ENCODE measurements at places on chromosomes 5 and 9. TPM values are rescaled to one million over a fixed set of nuclear protein-coding genes. Genes with fewer than 3 reads are reported as not detected.

The SPATA9 gene
- not detected for total RNA-seq

The FRMD3 gene
- 10.8 TPM for total RNA-seq

The DRD1 gene
- total RNA-seq: 0.58 TPM

The IL33 gene
- 64.8 TPM for total RNA-seq

The RNF183 gene
- total RNA-seq: not detected

DNA sequence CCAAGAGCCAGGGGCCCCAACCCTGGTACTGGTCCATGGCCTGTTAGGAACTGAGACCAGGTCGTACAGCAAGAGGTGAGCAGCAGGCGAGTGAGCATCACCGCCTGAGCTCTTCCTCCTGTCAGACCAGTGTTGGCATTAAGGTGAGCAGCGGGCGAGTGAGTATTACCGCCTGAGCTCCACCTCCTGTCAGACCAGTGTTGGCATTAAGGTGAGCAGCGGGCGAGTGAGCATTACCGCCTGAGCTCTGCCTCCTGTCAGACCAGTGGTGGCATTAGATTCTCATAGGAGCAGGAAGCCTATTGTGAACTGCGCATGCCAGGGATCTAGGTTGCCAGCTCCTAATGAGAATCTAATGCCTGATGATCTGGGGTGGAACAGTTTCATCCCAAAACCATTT, 31.0 kb upstream of the UBE2QL1 start:
- DNase-seq: no peak
- no peak overlapping the region for H3K27ac ChIP-seq
- no peaks in the 10 kb centered on the region for H3K36me3 ChIP-seq
- no peaks in the 10 kb centered on the region for H3K4me1 ChIP-seq

GRCh38 chr5:130164966-130165365, 260.7 kb downstream of the CHSY3 start:
- H3K27ac ChIP-seq: no peak overlapping the region
- no peaks in the 10 kb centered on the region for H3K4me1 ChIP-seq
- no peaks in the 10 kb centered on the region for H3K36me3 ChIP-seq
- H3K4me3 ChIP-seq: no peak overlapping the region
- no peak for DNase-seq

DNA sequence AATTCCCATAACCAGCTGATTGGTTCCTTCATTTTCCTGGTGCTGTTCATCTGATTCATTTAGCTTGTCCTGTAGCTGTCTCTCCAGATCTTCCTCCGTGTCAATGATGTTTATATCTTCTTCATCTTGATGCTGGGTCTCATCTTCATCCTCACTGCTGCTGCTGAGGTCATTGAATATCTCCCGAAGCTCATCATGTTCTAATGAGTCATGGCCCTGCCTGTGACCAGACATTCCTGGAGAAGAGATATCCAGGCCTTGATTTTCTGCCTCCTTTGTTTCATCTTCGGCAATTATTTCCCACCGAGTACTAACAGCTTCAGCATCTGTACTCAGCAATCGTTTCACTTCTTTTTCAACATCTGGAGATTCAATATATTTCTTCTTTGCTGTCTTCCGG, 1.4 kb downstream of the TAF7 start:
- H3K4me1 ChIP-seq: no peaks in the 10 kb centered on the region
- H3K4me3 ChIP-seq: peak overlapping the region; percentile 79
- no peaks in the 10 kb centered on the region for H3K27me3 ChIP-seq
- no peaks in the 10 kb centered on the region for H3K36me3 ChIP-seq
- H3K27ac ChIP-seq: no peak overlapping the region

DNA sequence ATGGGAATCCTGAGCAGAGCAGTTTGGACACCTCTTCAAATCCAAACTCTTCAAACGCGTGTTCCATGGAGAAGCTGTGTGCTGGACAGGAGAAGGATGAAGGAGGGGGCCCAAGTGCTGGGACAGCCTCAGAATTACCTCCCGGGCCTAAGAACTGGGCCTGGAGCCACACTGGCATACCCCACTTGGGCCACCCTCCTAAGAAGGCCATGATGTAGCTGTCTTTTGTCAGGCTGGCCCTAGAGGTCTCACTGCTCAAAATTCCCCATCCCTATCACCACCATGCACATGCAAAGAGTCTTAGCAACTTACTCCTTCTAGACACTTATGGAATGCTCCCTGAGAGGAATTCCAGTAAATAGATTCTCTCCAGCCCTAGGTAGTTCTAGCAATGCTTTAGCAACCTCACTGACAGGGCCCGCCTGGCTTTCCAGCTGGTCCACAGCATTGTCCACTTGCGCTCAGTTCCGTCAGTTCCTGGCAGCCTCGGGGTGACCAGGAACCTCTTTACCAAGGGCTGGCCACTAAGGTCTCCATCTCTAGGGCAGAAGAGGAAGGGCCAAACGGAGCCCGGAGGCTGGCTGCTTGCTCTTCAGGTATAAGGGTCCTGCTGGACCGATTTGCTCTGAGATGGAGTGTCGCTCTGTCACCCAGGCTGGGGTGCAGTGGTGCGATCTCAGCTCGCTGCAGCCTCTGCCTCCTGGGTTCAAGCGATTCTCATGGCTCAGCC, 75.3 kb downstream of the RGS3 start:
- no peak overlapping the region for H3K4me3 ChIP-seq
- DNase-seq: no peak
- peaks cover 7% of the 10 kb centered on the region for H3K36me3 ChIP-seq
- no peaks in the 10 kb centered on the region for H3K4me1 ChIP-seq

- no peaks in the 10 kb centered on the region for H3K27me3 ChIP-seq
- peak overlapping the region; percentile 53 for H3K27ac ChIP-seq
- DNase-seq: no peak
- H3K4me1 ChIP-seq: peaks cover 10% of the 10 kb centered on the region
- no peaks in the 10 kb centered on the region for H3K36me3 ChIP-seq
These were observed 77.7 kb downstream of the EBF1 start for GRCh38 chr5:159021901-159022556.

GRCh38 chr5:82325155-82325554, 47.0 kb upstream of the RPS23 start:
- H3K4me1 ChIP-seq: no peaks in the 10 kb centered on the region
- no peak for DNase-seq
- H3K27me3 ChIP-seq: no peaks in the 10 kb centered on the region

- H3K27me3 ChIP-seq: no peaks in the 10 kb centered on the region
- no peaks in the 10 kb centered on the region for H3K4me1 ChIP-seq
- no peak overlapping the region for H3K4me3 ChIP-seq
- no peaks in the 10 kb centered on the region for H3K36me3 ChIP-seq
- H3K27ac ChIP-seq: no peak overlapping the region
- DNase-seq: no peak
These were observed 130.4 kb upstream of the RFX3 start for GRCh38 chr9:3656224-3656623.

DNA sequence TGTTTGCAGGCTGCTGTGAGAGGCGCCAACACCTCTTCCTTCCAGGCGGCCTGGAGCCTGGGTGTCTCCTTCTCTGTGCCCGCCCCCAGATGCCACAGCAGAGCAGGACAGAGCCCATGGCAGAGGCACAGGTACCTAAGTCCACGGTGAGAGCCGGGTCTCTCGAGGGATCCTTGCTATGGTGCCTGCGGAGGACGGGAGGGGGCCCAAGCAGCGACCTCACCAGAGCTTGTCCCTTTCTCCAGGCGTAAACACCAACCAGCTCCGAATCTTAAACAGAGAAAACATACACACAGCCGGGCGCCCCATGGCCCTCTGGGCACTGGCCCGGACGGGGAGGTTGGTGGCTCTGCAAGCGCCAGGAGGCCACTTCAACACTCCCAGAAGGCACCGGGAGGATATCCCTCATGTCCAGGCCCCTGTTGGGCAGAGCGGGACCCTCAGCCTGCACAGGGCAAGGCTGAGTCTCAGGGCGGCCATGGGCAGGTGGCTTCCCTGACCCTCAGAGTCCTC, 11.8 kb downstream of the CCDC187 start:
- DNase-seq: no peak
- H3K4me1 ChIP-seq: no peaks in the 10 kb centered on the region
- no peaks in the 10 kb centered on the region for H3K36me3 ChIP-seq
- no peak overlapping the region for H3K27ac ChIP-seq
- H3K4me3 ChIP-seq: no peak overlapping the region

DNA sequence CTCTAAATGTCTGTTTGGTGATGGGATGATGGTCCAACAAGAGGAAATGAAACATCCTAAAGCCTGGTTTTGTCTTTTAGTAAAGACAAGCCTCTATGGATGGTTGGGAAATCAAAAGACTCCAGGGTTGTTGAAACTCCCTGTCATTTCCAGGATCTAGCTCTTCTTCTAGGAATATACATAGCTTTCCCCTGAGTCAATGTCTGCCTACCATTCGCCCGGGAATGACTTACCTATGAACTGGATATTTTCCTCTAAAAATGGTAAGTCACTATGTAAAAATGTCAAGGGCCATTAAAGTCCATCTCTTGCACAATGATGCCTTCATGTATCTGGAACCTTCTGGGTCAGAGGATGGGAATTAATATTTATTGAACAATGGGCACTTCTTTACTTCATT, 11.1 kb upstream of the KIF12 start:
- no peaks in the 10 kb centered on the region for H3K27me3 ChIP-seq
- peaks cover 4% of the 10 kb centered on the region for H3K4me1 ChIP-seq
- no peaks in the 10 kb centered on the region for H3K36me3 ChIP-seq
- H3K27ac ChIP-seq: no peak overlapping the region
- no peak overlapping the region for H3K4me3 ChIP-seq

DNA sequence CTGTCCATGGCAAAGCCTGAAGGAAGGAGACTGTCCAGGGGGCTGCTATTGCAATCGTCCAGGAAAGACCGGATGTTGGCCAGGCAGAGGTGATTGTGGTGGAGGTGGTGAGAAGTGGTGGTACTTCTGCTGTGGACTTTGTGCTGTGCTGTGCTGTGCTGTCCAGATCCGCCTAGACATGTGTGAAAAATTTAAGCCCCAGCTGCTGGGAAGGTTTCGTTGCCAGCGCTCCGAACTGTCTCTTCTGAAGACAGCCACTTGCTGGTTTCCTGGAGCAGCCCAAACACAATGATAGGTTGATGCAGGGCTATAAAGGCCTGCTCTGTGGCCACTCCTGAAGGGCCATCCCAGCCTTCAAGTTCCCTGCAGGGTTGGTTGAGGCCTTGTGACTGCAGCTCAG, 223.0 kb upstream of the MPDZ start:
- H3K27ac ChIP-seq: no peak overlapping the region
- no peaks in the 10 kb centered on the region for H3K36me3 ChIP-seq
- no peaks in the 10 kb centered on the region for H3K4me1 ChIP-seq
- H3K27me3 ChIP-seq: no peaks in the 10 kb centered on the region
- no peak overlapping the region for H3K4me3 ChIP-seq

- H3K27ac ChIP-seq: no peak overlapping the region
- no peaks in the 10 kb centered on the region for H3K4me1 ChIP-seq
- no peak for DNase-seq
- no peaks in the 10 kb centered on the region for H3K27me3 ChIP-seq
These were observed 49.2 kb downstream of the PLEKHG4B start for GRCh38 chr5:141211-141610.

- H3K4me1 ChIP-seq: no peaks in the 10 kb centered on the region
- H3K27ac ChIP-seq: no peak overlapping the region
- no peaks in the 10 kb centered on the region for H3K27me3 ChIP-seq
These were observed 656.2 kb upstream of the PTPRD start for GRCh38 chr9:11269036-11269435.

DNA sequence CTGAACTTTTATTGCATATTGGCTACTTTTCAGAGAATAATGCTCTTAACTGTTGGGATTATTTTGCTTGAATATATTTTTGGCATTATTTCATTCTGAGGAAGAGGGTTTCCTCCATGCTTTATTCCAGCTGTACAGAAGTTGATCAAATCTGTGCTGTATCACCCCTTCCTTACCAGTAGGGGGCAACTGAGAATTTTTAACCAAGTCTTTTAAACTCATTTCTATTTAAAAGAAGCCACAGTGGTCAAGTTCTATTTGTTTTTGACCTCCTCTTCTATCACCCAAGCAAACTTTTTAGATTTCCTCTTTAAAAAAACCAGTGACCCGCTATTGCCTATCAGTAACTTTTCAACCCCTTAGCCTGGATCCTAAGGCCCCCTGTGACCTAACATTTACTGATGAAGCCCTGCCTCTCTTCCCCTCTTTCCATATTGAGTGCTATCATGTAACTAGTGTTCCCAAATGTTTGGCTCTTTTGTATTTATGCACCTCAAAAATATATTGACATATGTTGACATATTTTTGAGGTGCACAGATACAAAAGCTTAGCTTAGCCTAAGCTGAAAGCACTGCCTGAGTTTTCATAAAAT, 80.6 kb downstream of the FBXO4 start:
- H3K4me3 ChIP-seq: no peak overlapping the region
- H3K27ac ChIP-seq: no peak overlapping the region
- H3K4me1 ChIP-seq: no peaks in the 10 kb centered on the region
- no peaks in the 10 kb centered on the region for H3K27me3 ChIP-seq

DNA sequence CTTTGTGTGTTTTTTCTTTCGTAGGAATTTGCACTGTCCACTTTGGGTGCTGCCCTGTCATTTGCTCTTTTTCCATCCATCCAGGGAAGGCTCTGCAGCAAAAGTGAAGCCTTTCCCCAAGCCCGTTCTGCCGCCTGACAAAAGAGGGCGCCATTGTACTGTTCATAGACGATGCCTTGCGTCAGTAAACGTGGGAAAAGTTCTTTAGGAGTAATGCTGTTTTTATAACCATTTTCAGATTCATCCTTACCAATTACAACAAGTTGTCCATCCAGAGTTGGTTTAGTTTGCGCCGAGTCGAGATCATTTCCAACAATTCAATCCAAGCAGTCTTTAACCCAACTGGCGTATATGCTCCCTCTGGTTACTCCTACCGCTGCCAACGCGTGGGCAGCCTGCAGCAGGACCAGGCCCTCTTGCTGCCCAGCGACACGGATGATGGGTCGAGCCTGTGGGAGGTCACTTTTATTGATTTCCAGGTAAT, 34.3 kb upstream of the RPS23 start:
- H3K36me3 ChIP-seq: no peaks in the 10 kb centered on the region
- H3K4me1 ChIP-seq: peaks cover 12% of the 10 kb centered on the region
- H3K27ac ChIP-seq: no peak overlapping the region
- no peaks in the 10 kb centered on the region for H3K27me3 ChIP-seq

GRCh38 chr5:167814828-167815227, 476.6 kb upstream of the WWC1 start:
- DNase-seq: no peak
- no peaks in the 10 kb centered on the region for H3K36me3 ChIP-seq
- no peaks in the 10 kb centered on the region for H3K4me1 ChIP-seq
- no peak overlapping the region for H3K27ac ChIP-seq
- H3K4me3 ChIP-seq: no peak overlapping the region

GRCh38 chr9:121340676-121341392, 29.2 kb downstream of the STOM start:
- peaks cover 11% of the 10 kb centered on the region for H3K4me1 ChIP-seq
- H3K36me3 ChIP-seq: peaks cover 97% of the 10 kb centered on the region
- H3K27ac ChIP-seq: peak overlapping the region; percentile 5
- DNase-seq: no peak

GRCh38 chr9:18404434-18405029, 69.4 kb upstream of the ADAMTSL1 start:
- DNase-seq: no peak
- no peaks in the 10 kb centered on the region for H3K27me3 ChIP-seq
- H3K27ac ChIP-seq: no peak overlapping the region
- no peak overlapping the region for H3K4me3 ChIP-seq

DNA sequence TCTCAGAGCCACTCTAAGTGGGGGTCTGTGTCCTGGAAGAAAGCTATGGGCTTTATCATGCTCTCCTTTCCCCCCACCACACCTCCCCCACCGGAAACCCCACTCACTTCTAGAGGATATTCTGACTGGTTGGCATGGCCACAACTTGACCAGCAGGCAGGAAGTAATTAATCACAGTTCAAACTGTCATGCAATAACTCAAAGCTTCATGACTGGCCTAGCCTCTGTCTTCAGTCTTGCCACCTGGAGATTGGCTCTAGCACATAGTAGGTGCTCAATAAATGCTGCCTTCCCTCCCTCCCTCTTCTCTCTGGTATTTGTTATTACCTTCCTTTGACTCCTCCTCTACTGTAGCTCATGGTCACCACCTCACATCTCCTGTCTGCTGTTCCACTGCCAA, 124.7 kb downstream of the GABBR2 start:
- H3K4me3 ChIP-seq: no peak overlapping the region
- DNase-seq: no peak
- H3K4me1 ChIP-seq: no peaks in the 10 kb centered on the region

Measured in upper lobe of right lung (tissue), 1 donor.